ENCODE measurements at places on chromosomes 7 and 10. TPM values are rescaled to one million over a fixed set of nuclear protein-coding genes. Genes with fewer than 3 reads are reported as not detected.

- DNase-seq: no peak
- H3K4me3 ChIP-seq: no peak overlapping the region
- H3K4me1 ChIP-seq: no peaks in the 10 kb centered on the region
Measured at GRCh38 chr10:86447432-86447831, 74.2 kb downstream of the WAPL start.

DNA sequence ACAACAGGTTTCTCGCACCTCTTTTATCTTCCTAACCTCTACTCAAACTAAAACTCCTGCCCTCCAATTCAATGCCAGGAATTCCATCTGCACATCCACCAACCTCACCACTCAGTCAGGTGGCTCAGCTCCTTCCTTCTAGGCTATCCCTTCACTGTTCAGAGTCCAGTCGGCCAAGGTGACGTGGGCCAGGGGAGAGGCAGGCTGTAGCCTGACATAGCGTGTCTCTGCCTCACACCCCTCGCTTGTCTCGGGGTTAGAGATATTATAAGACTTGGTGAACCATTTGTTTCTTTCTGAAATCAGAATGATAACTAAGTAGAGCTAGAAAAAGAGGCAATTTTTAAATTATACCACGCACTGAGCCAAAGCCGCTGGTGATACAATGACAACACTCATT is 31.1 kb downstream of the HIPK2 start:
- no peak for DNase-seq
- no peak overlapping the region for H3K4me3 ChIP-seq
- no peaks in the 10 kb centered on the region for H3K36me3 ChIP-seq
- no peaks in the 10 kb centered on the region for H3K27me3 ChIP-seq
- peaks cover 17% of the 10 kb centered on the region for H3K4me1 ChIP-seq

Gene TDRD1
- not detected for total RNA-seq

Gene TRPV6
- total RNA-seq: 6.9 TPM

DNA sequence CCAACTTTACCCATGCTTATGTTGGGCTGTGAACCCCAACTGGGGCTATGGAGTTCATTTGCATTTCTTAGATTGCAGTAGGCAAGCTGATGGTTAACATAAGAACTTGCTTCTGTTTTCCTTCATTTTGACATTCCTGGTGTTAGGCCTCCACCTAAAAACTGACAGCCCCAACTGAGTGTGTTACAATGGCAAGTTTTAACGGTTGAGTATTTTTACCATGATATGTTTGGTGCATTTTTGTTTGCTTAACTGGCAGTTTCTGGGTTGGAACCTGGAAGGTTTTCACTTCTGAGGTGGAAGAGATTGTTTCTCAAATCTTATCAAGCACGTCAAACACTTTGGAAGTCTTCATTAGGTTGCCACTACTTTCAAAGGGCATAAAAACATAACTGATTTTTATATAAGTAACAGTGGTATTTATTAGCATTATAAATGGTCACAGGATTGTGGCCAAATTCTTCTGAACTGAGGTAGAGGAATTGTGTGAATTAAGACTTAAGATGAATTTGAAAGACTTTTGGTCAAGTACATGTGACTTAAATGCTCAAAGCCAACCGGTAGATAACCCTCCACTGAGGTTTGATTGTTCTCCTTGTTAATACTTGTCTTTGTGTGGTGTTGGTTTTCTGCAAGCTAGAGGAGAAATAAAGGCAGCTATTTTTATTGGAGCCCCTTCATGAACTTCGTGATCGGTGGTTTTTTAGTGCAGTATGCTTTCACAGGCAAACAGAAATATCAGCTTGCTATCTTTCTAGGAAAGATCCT is 2.8 kb downstream of the BMI1 start:
- no peak for DNase-seq
- no peak overlapping the region for H3K4me3 ChIP-seq
- H3K36me3 ChIP-seq: no peaks in the 10 kb centered on the region
- peaks cover 24% of the 10 kb centered on the region for H3K4me1 ChIP-seq
- no peak overlapping the region for H3K27ac ChIP-seq
